GDM1 (cell line): ENCODE measurements at places on chromosomes 6 and 20.

GRCh38 chr6:45964300-45964699 is 51.4 kb downstream of the CLIC5 start:
- DNase-seq: no peak

- no peak for DNase-seq
These were observed 49.8 kb downstream of the CPXM1 start for GRCh38 chr20:2750491-2751251.

GRCh38 chr20:2283706-2284423 is 11.9 kb upstream of the TGM3 start:
- DNase-seq: no peak

DNA sequence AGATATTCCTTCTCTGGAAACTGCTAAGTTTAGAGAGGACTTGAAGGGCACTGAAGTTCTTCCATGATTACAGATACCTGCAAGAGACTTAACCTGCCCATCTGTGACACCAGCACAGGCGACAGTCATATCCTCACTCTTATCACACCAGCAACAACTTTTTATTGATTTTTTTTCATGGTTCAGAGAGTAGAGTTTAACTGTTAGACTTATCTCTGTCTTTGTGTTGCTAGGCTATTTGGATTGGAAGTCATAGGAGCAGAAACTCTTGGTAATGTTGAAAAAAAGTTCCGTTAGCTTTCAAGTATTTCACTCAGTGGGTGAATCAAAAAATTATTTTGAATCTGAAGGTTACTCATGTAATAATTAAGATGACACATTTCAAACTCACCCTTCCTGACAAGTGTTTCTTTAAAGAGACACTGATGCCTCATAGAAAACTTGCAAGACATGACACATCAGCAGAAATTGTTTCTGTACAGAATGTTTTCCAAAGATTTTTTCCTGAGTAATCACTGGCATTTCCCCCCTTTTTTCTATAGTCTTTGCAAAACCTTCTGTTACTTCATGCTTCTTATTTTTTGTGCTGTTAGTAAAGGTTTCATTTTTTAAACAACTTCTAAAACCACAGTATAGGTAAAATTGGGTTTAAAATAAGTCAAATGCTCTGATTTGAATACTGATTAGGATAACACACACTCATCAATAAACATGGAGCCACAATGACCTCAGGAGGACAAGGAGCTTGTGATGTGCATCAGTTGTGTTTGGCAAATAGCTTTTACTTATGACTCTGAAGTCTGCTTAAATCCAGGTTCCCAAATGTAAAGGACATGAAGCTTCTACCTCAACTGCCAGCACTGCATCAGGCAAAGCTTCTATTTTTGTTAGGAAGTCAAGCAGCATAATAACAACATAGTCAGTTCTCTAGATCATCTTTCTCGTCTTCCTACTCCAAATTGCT is 252.9 kb upstream of the MAN1A1 start:
- no peak for DNase-seq

GRCh38 chr6:50986319-50986718 is 167.6 kb downstream of the TFAP2B start:
- DNase-seq: no peak

- no peak for DNase-seq
These were observed 14.9 kb upstream of the ZNF451 start for GRCh38 chr6:57075092-57075491.

DNA sequence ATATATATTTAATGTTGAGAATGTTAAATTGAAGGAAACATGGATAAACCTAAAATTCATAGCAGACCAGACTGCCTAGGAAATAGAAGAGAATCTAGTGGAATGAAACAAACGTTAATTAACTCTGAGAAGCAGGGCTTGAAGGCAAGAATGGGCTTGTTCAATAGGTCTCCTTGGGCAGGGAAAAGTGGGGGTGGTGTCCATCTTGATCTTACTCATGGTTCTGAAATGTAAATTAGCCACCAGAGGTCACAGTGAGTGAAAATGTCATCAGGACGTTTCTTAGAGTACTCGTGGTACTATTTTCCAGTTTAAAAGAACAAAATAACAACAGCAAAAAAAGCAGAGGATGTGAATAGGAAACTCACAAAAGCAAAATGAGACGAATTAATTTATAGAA is 66.8 kb upstream of the BTBD3 start:
- DNase-seq: no peak

- no peak for DNase-seq
These were observed 7.2 kb upstream of the LCA5 start for GRCh38 chr6:79544299-79544927.

GRCh38 chr20:62425281-62426058 is 1.9 kb downstream of the RBBP8NL start:
- no peak for DNase-seq

DNA sequence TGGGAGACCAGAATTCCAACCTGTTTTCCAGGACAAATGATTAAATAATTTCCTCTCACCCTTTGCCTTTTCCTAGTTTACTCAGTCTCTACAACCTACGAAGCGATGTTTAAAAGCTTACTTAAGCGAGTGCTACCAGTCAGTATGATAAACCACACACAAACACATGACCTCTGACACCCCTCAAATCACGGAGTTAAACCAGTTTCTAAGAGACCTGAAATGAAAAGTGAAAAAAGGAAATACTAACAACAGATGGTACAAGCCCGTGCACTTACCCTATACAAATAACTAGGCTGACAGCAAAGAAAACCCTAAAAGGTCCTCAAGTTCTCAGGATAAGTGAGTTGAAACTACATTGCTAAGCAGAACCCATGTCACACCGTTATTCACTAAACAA is 7.7 kb downstream of the TNFRSF21 start:
- DNase-seq: no peak

GRCh38 chr20:3980260-3981131 is 34.9 kb downstream of the RNF24 start:
- no peak for DNase-seq

- no peak for DNase-seq
These were observed 2.1 kb downstream of the TFEB start for GRCh38 chr6:41733360-41733706.

DNA sequence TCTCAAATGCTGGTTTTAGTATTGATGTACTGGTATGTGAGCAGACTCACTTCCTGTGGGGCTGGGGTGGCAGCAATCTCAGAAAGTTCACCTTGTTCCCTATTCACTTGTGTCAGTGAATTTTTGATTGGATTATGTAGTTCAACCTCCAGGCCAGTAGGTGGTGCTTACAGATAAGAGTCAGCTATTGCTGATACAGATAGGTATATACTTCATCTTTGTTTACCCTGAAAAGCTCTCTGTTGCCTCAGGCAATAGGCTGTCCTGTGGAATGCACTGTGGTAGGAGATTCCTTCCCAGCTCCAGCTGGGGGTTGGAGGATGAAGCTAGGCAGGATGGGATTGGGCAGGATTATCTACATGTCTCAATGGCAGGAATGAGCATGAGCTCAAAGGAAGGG is 851.2 kb upstream of the EYS start:
- no peak for DNase-seq
